GM12892 (cell line): ENCODE measurements at places on chromosomes 1 and 21.

DNA sequence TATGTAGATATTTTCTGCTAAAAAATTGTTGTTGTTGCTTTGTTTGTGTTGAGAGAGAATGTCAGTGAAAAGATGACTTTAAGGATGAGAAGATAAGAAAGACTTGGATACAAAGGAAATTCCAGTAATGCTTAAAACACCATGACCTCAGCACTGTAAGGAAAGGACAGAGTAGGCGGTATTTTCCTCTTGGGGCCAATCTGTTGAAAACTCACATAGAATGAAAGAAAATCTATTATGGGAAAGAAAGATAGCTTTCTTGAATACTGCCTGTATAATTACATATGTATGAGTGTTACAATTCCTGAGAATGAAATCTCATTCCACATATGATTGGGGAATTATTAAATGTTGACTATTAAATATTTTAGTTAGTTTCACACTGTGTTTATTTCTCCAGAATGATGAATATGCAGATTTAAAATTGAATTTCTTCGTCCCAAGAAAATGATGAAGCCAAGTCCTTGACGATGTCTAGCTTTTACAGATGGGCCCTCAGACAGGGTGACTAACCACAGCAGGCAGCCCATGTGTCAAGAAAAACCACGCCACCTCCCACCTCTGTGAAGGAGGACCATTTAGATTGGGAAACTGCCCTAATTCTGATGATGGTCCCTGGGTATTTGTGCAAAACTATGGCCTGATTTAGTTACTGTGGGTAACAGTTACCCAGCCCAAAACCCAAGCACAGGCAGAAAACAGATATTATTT, 49.7 kb upstream of the LMO4 start:
- DNase-seq, result no peak

DNA sequence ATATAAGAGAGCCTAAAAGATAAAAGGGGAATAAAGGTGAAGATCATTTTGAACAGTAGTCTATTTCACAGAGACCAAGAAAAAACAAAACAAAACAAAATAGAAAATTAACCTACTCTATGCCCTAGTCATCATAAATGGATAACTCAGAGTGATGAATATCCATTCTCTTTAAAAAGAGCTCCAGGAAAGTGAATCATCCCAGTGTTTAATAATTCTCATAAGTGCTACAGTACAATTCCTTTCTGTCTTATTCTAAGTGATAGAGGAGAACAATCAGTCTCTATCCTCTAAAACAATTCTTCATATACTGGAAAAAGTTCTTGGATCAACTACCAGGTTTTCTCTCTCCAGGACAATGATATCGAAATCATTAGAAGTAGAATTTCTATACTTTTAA, 45.8 kb downstream of the GDAP2 start:
- no peak for DNase-seq

- DNase-seq, result no peak
These were observed 42.1 kb upstream of the DMRTB1 start for GRCh38 chr1:53417074-53417511.

- DNase-seq, result no peak
These were observed 6.4 kb upstream of the THEM5 start for GRCh38 chr1:151859891-151860293.

DNA sequence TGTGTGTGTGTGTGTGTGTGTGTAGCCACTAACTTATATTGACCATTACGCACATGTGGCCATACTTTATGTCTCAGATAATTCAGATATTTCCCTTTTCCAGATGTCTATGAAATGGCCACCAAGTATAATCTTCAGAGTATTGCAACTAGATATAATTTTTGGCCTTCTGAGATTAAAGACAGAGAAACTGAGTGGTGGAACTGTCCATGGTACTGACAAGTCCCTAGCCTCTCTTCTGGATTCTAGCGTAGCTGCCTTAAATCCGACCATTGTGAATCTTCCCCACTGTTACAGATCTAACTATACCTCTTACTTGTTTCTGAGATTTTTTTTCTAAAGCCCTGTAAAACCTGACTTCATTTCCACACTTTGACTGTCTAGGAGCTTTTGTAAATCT, 100.0 kb upstream of the SERTAD4 start:
- no peak for DNase-seq

DNA sequence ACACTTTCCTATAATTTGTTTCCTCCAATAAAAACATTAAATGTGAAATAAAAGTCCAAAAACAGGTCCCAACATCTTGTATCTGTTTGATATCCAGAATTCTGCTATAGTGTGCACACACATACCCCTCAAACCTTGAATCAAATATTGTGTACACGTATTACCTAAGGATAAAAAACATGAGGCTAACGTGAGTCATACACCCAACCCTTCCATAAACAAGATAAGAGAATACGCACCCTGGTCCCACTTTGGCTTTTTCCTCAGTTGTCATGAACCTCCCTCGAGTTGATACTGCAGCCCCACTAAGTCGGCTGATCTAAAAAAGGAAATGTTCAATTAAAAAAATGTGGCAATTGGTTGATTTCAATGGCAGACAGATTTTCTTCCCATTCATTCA, 5.2 kb downstream of the KHDC4 start:
- no peak for DNase-seq

GRCh38 chr1:168408539-168408865, 127.8 kb downstream of the TBX19 start:
- no peak for DNase-seq

DNA sequence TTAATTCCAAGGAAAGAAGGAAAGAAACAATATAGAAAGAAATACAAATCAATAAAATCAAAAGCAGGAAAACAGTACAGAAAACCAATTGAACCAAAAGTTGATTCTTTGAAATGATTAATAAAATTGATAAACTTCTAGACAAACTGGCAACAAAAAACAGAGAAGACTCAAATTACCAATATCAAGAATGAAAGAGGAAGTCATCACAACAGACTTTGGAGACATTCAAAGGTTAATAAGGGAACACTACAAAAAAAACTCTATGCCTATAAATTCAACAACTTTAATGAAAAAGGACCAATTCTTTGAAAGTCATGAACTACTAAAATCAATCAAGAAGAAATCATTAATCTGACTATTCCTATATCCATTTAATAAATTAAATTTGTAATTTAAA, 329.3 kb upstream of the NR5A2 start:
- no peak for DNase-seq

GRCh38 chr1:26993237-26994019, at the start of gene TRNP1:
Gene TRNP1 (plus strand): TSS chr1:26993692. CDS start chr1:26993787, 95 bp downstream.
- DNase-seq, result peak; percentile 88

DNA sequence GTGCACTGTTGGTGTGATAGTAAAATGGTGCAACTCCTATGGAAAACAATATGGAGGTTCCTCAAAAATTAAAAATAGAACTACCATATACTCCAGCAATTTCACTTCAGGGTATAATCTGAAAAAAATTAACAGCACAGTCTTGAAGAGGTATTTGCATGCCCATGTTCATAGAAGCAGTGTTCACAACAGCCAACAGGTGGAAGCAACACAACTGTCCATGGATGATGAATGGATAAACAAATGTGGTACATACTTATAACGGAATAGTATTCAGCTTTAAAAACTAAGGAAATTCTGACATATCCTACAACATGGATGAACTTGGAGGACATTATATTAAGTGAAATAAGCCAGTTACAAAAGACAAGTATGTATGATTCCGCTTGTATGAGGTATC, 8.2 kb downstream of the TTLL7 start:
- no peak for DNase-seq

DNA sequence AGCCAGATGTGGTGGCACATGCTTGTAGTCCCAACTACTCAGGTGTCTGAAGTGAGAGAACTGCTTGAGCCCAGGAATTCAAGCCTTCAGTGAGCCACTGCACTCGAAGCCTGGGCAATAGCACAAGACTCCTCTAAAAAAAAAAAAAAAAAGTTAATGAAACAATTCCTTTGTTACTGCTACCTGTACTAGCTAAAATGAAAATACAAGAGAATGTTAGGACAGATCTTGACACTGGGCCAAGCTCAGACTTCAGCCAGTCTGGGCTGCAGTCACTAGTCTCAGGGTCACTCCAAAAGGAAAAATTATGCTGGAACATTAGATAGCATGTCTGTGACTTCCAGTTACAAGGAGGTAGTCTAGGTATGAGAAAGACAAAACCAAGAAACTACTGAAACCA, 56.5 kb downstream of the TRIM33 start:
- no peak for DNase-seq

GRCh38 chr1:204448344-204448964, 36.8 kb upstream of the PPP1R15B start:
- no peak for DNase-seq

- DNase-seq, result no peak
These were observed 38.3 kb upstream of the GBP5 start for GRCh38 chr1:89310976-89311375.

GRCh38 chr21:27418346-27418745, 451.5 kb upstream of the ADAMTS5 start:
- no peak for DNase-seq

DNA sequence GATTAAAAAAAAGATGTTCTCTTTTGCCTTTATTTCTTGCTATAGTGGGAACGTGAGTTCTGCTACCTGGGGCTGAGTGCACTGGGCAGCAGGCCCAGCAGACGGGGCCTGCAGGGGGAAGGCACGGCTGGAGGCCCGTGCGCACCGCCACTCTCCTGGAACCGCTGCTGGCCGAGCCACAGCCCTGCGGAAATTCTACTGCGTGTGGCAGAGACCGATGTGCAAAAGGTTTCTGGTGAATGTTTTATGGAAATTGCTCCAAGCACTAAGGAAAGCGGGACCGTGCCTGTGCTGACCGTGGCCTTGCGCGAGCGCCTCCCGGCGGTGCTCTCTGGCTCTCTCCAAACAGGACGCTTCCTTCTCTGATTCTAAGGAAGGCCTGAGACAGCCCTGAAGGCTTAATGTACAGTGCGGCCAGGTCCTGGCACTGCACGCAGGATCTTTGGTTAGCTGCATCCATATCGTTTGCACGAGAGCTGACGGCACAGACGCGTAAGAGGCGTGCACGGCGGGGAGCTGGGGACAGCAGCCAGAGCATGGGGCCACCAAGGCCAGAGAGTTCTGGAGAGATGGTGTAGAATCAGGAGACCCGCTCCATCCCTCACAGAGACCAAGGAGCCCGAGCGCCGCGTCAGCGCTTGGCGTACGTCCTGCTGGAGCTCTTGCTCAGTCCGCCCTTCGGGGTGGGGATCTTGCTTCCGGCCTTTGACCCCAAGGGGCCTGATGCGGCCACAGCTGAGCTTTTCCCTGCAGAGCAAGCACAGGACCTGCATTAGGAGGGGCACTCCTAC, 18.7 kb upstream of the LRRC47 start:
- DNase-seq, result no peak

DNA sequence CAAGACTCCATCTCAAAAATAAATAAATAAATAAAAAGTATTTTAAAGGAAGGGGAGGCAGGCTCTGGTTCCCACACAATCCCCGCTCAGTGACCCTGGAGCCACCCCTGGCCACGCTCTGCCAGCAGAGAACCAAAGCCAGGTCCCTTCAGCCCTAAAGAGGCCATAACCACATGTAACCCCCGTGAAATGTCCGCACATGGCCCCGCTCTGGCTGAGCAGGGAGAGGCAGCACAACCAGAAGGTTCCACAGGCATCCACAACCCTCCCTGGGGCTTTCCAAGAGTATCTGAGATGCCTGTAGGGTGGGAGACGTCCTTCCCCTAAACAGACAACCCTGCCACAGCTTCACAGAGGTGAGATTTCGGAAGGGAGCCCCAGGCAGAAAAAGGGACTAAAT, 1.4 kb upstream of the ARF1 start:
- no peak for DNase-seq

DNA sequence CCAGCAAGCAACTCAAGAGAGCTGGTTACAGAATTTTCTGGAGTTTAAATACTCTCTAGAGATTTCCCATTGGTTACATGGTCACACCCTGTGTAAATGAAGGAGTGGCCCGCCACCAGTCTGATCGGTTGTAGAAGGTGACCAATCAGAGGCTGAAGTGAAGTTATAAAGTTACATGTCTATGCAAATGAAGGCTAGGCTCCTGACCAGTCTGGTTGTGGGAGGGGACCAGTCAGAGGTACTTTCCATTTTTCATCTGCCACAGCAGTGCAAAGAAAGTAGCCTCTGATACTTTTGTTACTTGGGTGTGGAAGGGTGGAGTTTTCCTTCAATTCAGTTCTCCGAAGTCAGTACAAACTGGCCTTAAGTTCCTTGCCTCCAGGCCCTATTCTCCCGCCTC, 273.7 kb downstream of the BARHL2 start:
- DNase-seq, result no peak

DNA sequence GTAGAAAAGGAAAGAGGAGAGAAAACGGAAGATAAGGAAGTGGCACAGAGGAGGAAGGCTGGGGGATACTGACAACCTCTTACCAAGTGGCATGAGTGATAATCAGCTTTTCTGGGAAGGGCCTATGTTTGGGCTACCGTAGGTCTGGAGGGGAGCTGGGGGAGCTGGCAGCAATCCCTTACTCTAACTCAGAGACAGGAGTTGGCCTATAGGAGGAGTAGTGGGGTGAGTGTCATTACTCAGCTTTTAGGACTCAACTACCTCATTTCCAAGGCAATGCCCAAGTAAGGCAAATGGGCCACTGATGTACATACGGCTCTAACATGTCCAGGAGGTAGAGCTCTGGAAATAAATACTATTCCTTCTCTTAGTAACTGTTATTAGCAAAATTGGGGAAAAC, 48.7 kb upstream of the DMRTA2 start:
- no peak for DNase-seq

DNA sequence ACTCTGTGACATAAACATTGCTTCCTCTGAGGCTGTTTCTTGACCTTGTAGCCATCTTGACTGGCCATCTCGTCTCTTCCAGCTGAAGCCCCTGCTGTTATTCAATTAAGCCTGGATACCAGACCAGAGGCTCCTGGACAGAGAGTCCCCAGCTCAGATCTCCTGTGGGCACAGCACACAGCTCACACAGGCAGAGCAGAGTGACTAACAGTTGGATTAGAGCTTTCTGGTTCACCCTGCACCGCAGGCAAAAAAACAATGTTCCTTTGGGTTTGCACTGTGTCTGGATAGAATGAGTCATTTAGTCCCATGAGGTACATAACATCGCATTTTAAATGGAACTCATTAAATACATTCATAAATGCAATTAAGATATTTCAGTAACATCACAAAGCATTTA, 33.4 kb upstream of the USH2A start:
- no peak for DNase-seq

DNA sequence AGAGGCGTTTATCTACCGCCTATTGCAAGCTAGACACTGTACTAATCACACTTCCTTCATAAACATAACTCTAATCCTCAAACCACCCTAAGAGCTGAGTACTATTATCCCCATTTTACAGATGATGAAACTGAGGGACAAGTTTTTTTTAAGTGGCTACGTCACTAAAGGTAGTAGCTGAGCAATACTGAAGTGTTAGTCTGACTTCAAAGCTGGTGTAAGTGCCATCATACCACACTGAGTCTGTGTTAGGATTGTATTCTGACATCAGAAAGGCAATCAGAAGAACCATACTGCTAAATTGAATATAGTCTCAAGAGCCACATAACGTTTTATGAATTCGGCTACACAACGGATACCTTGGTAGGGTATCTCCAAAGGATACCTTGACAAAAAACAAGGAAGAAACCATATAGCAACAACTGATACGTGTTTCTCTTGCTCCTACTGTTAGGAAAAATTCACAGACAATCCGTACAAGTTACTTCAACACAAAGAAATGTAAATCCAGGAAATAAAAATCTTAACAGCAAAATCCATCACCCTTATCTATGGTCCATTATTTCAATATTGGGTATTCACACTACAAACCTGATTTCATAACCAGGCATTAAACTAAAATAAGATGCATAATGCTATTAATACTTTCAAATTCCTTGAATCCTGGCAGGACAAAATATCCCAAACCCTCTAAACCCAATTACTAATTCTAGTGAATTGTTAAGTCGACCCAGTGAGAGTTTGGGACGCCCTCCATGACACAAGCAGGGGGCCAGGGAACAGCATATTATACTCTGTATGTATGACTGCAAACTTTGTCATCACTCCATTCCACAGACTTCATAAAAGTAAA, 1.6 kb downstream of the TP53BP2 start:
- DNase-seq, result no peak
